Daoy (cell line): ENCODE measurements at places on chromosomes 2 and 18.

DNA sequence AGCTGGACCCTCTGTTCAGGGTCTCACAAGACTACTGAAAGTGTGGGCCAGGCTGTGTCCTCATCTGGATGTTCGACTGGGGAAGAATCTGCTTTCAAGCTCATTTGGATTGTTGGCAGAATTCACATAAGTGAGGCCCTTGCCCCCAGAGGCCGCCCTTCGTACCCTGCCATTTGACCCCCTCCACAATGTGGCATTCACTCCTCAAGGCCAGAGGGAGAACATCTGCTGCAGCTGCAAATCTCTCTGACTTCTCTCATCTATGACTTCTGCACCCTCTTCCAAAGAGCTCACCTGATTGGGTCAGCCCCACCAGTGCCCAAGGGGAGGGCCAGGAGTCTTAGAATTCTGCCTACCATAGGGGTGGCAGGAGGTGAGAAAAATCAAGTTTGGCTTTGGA is 3.9 kb upstream of the CNDP2 start:
- no peak for DNase-seq

DNA sequence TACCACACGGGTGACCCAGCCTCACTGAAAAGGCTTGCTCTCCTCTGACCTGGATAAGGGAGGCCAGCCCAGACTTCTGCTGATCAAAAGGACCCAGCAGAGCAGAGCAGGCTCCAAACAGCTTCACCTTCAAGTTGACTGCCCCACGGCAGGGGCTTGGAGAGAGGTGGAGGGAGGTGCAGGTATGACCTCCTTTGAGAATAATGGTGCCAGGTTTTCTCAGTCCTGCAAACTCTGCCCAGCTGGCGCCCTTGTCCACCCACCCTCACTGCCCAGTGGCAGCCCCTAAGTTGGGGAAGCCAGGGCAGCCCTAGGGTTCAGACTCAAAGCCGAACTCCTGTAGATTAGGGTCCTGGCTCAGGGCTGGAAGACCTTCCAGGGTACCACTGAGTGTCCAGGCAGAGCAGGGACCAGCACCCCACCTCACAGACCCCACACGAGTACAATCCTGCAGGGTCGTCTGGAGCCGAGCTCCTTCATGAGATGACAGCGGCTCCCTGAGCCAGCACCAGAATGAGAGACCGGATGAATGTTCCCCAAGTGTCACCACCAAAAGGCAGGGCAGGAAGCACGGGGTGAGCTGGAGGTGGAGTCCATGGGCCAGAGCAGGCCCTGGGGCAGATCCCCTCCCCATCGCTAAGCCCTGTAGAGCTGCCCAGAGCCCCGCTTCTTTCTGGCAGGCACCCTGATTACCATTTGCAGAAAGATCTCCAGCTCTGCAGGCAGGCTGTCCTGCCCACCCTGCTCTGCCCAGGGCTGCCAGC is 3.6 kb upstream of the GPC1 start:
- DNase-seq, result no peak

DNA sequence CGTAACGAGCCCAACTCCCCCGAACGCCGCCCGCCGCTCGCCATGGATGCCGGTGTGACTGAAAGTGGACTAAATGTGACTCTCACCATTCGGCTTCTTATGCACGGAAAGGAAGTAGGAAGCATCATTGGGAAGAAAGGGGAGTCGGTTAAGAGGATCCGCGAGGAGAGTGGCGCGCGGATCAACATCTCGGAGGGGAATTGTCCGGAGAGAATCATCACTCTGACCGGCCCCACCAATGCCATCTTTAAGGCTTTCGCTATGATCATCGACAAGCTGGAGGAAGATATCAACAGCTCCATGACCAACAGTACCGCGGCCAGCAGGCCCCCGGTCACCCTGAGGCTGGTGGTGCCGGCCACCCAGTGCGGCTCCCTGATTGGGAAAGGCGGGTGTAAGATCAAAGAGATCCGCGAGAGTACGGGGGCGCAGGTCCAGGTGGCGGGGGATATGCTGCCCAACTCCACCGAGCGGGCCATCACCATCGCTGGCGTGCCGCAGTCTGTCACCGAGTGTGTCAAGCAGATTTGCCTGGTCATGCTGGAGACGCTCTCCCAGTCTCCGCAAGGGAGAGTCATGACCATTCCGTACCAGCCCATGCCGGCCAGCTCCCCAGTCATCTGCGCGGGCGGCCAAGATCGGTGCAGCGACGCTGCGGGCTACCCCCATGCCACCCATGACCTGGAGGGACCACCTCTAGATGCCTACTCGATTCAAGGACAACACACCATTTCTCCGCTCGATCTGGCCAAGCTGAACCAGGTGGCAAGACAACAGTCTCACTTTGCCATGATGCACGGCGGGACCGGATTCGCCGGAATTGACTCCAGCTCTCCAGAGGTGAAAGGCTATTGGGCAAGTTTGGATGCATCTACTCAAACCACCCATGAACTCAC is 673 bp downstream of the PCBP1 start:
- peak; percentile 56 for DNase-seq

- DNase-seq, result no peak
Measured at GRCh38 chr2:71606244-71606643, 152.9 kb downstream of the DYSF start.

GRCh38 chr2:112065486-112065885 is 10.4 kb downstream of the TMEM87B start:
- no peak for DNase-seq

- no peak for DNase-seq
Measured at GRCh38 chr2:58064086-58064485, 17.5 kb downstream of the VRK2 start.

GRCh38 chr2:120778244-120778643 is 42.6 kb downstream of the GLI2 start:
- peak; percentile 52 for DNase-seq

GRCh38 chr2:22893761-22894517 is 491.0 kb upstream of the KLHL29 start:
- DNase-seq, result no peak

DNA sequence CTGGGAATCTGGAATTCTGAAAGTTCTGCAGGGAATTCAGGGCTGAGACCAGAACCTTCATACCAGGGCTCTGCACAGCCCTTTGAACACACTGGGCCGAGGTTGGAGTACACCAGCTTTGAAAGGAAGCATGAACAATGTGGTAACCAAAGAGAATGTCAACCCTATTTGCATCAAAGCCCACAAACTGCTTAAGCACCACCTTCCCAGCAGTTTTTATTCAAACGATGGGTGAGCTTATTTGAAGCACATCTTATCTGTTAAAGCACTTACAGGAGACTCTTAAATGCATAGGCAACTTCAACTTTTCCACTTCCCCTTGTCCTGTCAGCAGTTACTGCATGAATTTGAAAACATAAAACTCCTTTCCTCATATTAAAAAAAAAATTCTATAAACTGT is 96.6 kb downstream of the TXNL1 start:
- DNase-seq, result no peak

DNA sequence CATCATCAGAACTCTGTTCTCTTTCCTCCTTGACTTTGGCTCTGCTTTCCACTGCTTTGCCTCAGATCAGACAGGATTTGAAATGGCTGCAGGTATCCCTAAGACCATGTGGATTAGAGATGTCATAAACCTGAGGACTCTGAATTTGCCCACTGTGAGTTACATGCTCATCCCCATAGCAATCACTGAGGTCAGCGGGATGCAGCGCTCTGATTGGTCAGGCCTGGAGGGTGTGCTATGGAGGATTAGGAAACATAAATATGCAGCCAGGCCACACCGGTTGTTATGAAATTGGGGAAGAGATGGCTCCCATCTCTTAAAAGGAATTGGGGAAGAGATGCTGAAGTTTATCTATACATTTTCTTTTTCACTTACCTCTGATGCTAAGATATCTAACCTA is 73.7 kb upstream of the DNAJC10 start:
- DNase-seq, result peak; percentile 64
